Fibroblast of pulmonary artery (primary cell): ENCODE measurements at places on chromosomes 4 and X.

DNA sequence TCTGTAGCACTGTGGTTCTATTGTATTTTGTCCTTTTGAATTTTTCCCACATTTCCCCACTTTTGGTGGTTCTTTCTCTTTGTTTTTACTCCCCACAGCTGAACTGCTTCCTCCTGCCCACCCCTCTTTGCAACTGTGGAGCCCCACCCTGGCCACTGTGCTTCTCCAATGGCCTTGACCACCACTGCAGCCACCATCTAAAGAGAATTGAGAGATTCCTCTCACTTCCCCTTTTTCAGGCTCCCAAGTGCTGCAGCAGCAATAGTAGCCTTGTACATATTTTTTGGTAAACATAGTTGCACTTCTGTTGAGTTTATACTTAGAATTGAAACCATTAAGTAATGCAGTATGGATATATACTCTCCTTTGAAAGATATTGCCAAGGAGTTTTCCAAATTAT, 51.3 kb upstream of the FRMPD3 start:
- no peak for DNase-seq

- no peak for DNase-seq
Observed at GRCh38 chr4:140673729-140674128, 82.5 kb downstream of the TBC1D9 start.

DNA sequence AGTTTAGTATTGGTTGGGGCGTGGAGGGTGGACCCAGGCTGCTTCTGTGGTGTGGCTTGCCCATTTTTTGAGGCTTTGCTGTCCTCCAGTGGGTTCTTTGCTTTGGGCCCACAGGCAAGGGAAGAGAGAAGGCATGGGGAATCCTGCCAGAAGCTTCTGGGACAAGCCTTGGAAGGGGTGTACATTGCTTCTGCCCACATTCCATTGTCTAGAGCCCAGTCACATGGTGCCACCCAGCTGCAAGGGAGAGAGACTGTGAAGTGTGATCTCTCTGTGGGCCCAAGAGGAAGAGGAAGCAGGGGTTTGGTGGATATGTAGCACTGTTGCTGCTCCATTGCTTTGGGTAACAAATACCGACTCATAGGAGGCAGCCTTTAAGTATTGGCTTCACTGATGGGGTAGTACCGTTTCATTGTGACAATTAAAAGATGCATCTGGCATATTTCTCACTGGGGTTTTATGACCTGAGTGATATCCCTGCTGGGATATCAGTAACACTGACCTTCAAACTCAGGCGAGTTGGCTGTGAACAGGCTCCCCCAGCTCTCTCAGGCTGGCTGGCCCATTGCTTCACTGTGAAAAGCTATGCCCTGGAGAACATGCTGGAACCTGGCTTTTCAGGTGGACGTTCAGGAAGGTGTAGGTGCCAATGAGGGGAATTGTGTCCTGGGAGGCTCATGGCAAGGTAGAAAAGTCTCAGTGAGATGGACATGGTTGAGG, 85.9 kb downstream of the CLDN34 start:
- no peak for DNase-seq

GRCh38 chr4:120749445-120750151, 172.9 kb downstream of the PRDM5 start:
- no peak for DNase-seq

GRCh38 chr4:157739242-157739641, 433.6 kb downstream of the GASK1B start:
- peak; percentile 47 for DNase-seq

- no peak for DNase-seq
Observed at GRCh38 chr4:53061091-53061850, 199.2 kb downstream of the RASL11B start.

DNA sequence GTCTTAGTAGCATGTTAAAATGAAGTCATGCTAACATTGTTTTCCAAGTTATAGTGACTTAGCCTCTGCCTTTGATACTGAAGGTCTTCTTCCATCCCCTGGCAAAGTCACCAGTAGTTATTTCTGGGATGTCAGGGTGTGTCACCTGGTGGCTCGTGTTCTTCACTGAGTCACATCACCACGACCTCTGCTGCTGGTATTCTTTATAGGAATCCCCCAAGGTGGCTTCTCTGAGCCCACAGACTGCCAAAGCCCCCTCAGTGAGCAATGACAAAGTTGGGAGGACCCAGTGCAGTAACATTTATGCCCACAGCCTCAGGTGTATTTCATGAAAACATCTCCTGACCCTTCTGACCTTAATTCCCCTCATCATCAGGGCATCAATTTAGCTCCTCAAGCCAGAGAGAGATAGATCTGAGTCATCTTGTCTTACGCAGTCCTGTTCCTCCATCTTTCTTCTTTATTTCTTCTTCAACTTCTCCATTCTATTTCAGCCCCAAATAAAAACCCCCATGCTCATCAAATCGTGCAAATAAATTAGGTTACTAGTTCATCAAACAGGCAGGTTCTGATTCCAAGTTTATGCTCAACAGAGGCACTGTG, 29.3 kb upstream of the GPRIN3 start:
- DNase-seq, result no peak
